Fibroblast of skin of right biceps (primary cell): ENCODE measurements at places on chromosomes 16 and 17.
A peak's percentile ranks its signal among the peaks of the same experiment; 100 is the strongest.

- DNase-seq: no peak
These were observed 15.7 kb downstream of the UNC119 start for GRCh38 chr17:28536532-28537218.

- peak; percentile 37 for DNase-seq
These were observed 430 bp downstream of the AMFR start for GRCh38 chr16:56424791-56425438.

GRCh38 chr17:47895347-47895855 lies 635 bp upstream of the SP2 start:
- DNase-seq: no peak

GRCh38 chr17:18261659-18262058 lies 1.2 kb downstream of the MIEF2 start:
- no peak for DNase-seq

DNA sequence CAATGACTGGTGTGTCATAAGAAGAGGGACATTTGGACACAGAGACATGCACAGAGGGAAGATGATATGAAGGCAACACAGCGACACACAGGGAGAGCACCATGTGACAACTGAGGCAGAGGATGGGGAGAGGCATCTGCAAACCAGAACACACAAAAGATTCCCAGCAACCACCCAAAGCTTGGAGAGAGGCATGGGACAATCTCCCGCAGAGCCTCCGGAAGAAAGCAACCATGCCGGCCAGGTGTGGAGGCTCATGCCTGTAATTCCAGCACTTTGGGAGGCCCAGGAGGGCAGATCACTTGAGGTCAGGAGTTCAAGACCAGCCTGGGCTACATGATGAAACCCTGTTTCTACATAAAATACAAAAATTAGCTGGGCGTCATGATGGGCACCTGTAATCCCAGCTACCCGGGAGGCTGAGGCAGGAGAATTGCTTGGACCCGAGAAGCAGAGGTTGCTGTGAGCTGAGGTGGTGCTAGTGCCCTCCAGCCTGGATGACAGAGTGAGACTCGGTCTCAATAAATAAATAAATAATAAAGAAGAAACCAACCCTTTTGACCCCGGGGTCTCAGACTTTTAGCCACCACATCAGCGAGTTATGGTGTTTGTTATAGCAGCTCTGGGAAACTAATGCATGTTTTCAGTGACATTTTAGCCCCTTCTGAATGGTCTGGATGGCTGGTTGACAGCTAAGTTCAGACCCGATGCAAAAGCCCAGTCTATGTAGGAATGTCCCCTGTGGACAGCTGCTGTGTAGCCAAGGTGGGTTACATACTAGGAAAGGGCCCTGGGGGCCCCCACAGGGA lies 13.8 kb upstream of the PLCG2 start:
- DNase-seq: no peak

DNA sequence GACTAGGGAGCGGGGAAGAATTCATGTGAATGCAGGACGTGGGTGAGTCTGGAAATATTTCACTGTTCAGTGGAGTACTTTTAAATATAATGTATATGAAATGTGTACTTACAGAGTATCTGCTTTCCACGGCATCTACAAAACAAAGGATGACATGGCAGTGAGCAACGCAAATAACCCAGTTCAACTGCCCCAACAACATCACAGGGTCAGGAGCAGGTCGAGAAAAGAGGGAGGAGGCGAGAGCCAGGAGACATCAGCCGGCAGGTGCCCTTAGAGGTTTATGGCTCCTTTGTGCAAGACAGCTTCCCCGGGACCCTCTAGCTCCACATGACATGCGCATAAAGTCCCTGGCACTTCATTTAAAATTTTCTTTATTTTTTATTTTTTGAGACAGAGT lies 61.1 kb downstream of the PECAM1 start:
- no peak for DNase-seq

DNA sequence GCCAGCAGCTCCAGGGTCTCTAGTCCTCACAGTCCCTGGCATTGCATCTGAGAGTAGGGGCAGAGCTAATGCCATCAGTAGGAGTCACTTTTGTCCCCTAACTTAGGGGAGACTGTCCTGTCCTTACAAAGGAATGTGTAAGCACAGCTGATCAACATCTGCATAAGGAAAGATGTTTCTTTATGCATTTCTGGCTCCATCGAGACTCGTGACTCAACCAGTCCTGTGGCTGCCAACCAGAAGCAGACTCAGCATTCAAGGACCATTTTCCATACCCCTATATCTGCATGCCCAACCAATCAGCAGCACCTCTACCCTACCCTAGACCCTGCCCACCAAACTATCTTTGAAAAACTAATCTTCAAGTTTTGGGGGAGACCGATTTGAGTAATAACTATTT lies 8.2 kb upstream of the MPP2 start:
- peak; percentile 12 for DNase-seq

- DNase-seq: no peak
These were observed 580 bp downstream of the RANGRF start for GRCh38 chr17:8289103-8289397.

DNA sequence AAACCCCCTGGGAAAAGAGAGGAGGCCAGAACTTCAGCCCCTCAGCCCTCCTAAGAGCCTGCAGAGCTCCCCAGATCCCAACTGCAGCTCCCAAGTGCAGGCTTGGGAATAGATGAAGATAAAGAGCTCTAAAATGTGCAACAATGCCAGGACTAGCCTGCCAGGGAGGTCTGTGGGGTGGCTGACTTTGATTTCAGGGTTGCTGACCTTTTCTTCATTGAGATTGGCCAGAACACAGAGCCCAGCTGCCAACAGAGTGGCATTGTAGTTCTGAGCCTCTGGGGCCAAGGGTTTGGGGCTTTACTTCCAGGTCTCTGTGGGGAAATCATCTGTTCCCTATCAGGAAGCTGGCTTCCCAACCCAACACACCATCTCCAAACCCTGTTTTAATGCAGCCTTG lies 120.6 kb downstream of the COPRS start:
- no peak for DNase-seq

- DNase-seq: peak; percentile 62
These were observed 66.4 kb downstream of the MYH10 start for GRCh38 chr17:8563981-8564602.

- DNase-seq: no peak
These were observed 36.2 kb downstream of the ZFPM1 start for GRCh38 chr16:88489163-88489741.

DNA sequence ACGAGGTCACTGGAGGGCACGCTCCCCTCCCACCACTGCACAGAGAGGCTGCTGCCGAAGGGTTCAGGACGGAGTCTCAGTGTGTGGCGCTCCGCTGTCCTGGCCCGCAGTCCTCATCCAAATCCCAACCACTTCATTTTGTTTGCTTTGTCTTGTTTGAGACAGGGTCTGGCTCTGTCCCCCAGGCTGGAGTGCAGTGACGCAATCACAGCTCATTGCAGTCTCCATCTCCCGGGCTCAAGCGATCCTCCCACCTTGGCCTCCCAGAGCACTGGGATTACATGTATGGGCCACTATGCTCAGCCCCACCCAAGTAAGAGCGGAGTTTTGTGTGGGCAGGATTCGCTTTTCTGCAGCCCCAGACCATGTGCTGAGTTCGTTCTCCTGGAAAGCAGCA lies 12.7 kb downstream of the UNKL start:
- DNase-seq: no peak

GRCh38 chr16:8919089-8919933 lies 37.2 kb downstream of the LITAFD start:
- DNase-seq: no peak

- DNase-seq: no peak
These were observed 91.5 kb downstream of the NPIPB11 start for GRCh38 chr16:29315046-29315445.

- peak; percentile 32 for DNase-seq
These were observed 216.4 kb upstream of the CIBAR2 start for GRCh38 chr16:85328676-85329058.

GRCh38 chr17:73335591-73336407 lies 24.0 kb upstream of the CDC42EP4 start:
- no peak for DNase-seq
